NCI-H446 (cell line): ENCODE measurements at places on chromosomes 13 and 19.

GRCh38 chr13:98345107-98345935, 168.3 kb upstream of the RNF113B start:
- no peak for DNase-seq

DNA sequence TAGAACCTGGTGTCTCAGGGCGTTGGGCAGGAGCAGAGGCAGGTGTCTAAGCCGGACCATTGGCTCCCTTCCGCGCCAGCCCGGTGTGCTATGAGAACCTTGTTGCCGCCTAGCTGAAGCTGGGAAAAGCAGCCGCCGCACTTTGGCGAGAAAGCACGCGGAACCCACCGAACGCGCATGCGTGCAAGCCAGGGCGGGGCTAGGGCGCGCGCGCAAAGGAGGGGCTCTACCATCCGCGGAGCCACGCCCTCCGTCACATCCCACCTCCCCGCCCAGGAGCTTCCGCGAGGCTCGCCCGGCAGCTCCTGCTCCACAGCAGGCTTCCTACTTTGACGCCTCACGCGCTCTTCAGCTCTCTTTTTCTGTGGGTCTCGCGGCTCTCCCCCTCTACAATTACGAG, 51.3 kb downstream of the WDR87 start:
- DNase-seq: no peak

GRCh38 chr19:4327252-4327876, 11.3 kb downstream of the STAP2 start:
- peak; percentile 43 for DNase-seq

DNA sequence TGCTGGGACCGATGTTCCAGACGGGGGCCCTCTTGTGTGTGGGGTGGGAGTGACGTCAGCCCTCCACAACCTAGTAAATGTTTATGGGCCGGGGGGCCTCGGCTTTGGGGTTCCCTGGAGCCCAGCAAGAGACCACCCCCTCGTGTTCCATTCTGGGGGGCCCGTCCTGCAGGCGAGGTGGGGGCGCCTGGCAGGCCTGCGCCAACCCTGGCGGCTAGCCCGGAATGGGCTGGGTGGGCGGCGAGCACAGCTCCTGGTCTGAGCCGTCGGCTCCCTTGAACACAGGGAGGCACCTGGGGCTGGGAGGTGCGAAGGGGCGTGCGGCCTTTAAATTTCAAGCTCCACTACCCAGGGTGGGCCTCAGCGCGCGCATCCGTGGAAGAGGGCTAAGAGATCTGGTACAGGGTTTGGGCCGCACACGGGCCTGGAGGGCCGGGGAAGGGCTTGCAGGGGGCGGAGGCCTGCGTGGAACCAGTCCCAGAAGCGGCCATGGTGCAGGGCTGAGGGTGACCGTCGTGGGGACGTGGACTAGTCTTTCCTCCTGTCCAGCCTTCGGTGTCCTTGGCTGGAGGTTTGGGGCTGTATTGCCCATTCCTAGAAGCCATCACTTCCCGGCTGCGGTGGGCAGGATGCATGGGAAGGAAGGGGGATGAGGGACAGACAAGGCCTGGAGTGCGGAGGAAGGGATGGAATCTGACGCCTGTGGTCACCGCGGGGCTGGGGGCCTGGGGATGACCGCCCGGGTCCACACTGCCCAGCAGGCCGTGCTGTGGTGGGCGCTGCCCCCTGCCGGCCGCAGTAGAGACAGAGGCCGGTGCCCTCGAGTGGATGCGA, 11.4 kb downstream of the NDUFA11 start:
- no peak for DNase-seq

- peak; percentile 86 for DNase-seq
Observed at GRCh38 chr19:37902668-37903067, 3.7 kb downstream of the WDR87 start.

DNA sequence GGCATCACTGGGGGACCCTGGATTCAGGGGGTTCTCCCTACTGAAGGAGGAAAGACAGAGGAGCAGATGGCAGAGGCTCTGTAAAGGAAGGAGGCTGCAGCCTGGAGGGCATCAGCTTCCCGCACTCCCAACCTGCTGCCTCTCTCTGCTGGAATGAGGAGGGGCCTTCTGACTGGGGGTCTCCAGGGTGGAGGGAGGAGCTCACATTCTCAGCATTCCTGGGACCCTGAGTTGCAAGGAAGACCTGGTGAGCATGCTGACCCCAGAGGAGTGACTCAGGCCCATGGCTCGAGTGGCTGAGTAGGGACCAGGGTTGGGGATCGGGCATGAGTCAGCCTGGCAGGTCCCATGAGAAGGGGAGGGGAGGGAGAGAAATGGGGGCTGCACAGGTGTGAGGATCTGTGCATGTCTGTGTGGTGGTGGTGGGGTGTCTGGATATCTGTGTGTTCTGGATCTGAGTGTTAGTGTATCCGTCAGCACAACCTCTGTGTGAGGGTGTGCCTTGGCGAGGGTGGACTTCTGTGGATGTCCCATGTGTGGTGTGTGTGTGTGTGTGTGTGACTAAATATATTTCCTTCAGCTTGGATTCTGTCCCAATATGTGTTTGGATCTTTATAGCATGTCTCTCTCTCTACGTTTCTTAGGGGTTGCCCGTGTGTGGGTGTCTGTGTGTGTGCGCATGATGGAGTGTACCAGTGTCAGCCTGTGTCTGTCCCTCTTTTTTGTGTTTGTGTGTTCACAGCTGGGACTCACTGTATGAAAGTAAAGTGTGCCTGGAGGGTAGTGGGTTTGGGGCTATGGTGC, 4.6 kb downstream of the AXL start:
- DNase-seq: no peak

- DNase-seq: no peak
Observed at GRCh38 chr13:73593199-73593765, 534.5 kb downstream of the KLF5 start.

GRCh38 chr13:50826035-50826434, 17.5 kb downstream of the DLEU7 start:
- DNase-seq: no peak

GRCh38 chr13:47241446-47241845, 344.6 kb upstream of the HTR2A start:
- no peak for DNase-seq

DNA sequence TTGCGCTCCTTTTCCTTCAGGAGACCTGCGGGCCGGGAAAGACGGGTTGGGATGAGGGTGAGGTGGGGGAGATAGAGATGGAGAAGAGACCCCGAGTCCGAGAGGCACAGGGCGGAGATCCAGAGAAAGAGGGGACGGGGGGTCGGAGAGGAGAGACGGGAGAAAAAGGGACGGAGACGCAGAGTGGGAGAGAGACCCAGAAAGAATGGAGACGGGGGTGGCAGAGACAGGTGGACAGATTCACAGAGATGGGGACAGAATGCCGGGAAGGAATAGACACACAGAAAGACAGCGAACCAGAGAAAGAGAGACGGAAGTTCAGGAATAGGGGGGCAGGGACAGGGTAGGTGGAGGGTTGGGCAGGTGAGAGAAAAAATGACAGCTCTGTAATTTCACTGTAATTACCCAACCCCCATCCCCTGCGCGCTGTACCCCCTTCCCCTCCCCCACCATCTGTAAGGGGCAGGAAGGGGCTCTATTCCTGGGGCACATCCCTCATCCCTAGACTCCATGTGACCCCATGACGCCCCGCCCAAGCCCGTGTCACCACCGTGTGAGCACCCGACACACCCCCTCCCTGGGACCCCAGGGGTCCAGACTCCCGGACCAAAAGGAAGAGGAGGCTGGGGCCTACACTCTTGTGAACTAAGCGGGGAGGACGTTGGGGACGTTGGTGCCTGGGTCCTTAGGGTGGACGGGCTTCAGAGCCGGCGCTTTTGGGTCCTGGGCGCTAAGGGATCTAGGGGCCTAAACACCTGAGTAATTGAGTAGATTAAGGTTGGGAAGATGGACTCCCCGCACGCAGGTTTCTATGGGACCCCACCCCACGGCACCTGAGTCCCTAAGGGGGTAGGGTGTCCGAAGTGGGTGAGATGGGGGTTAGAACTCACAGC, 967 bp downstream of the DBP start:
- peak; percentile 38 for DNase-seq

GRCh38 chr13:43924549-43925245, 45.0 kb downstream of the LACC1 start:
- DNase-seq: no peak

DNA sequence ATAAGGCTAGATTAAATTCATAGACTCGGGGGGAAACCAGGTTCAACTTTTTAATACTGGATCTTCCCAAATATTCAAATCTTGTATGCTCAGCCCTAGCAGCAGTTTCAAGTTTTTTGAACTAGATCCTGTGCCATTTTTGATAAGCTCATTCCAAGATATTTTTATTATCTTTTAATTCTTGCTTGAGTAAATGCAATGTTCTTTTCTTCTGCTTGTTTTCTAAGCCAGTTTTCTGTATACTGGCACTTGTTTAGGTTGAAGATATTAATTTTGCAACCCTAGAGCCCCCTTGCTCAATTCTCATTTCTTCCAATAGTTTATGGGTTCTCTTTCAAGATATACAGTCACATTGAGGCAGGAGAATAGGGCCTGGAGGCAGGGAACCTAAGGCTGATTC, 13.1 kb upstream of the PNMA8C start:
- no peak for DNase-seq

GRCh38 chr13:42747399-42747873, 33.9 kb upstream of the FAM216B start:
- DNase-seq: no peak
